ENCODE measurements at places on chromosomes 5 and 9.
A peak's percentile ranks its signal among the peaks of the same experiment; 100 is the strongest.

- no peak for DNase-seq
Measured at GRCh38 chr9:137492464-137493363, 33.6 kb upstream of the NSMF start.

DNA sequence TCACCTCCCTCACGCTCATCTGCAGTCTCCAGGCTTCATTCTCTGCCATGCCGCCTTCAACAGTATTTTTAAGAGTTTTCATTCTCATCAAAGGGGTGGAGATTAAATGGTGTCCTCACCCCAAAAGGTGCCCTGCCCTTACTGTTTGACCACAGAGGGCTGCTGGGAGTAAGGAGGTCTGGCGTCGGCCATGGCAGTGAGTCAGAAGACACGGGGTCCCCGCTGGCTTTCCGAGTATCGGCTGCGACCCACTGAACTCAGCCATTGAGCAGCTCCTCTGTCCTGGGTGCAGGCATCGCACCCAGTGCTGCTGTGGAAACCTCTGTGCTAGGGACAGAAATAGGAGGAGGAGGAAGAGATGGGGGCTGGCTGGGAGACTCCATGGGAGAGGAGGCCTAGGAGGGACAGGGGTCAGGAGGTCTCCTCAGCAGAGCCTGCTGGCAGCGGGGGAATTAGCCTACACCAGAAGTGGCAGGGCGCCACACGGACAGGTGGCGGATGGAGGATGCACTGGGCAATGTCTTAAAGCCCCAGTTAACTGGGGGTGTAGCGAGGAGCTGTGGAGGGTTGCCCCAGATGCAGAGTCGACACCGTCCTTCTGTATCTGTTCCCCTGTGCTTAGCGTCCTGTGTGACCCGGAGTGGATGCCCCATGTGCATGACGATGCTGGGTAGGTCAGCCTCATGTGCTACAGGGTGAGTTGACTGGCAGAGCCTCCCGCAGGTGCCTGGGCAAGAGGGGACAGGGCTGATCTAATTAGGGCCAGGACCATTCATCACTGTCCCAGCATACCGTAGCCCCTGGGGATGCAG lies 15.4 kb upstream of the PLEKHG4B start:
- DNase-seq = no peak

GRCh38 chr5:40274568-40274967 lies 405.1 kb upstream of the PTGER4 start:
- DNase-seq = no peak

DNA sequence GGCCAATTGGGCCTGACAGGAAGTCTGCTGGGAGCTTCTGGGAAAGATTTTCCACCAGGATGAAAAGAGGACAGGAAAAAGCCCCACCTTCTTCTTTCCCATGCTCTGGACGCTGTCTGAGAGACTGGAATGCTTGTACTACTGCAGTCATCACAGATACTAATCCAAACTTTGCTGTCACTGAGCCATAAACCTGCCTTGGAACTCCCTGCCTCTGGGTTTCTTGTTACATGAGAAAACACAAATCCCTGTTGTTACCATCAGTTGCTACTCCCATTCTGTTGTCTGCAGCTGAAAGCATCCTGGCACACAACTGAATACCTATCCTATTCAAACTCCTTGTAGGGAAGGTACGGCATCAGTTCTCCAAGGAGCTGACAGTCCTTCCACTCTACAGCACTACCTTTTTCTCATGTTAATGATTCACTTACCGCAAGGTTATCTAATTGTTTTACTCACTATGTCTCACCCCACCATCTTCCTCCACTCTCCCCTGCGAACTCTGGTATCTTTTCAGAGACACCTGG lies 167.5 kb downstream of the CDK5RAP2 start:
- DNase-seq = no peak

DNA sequence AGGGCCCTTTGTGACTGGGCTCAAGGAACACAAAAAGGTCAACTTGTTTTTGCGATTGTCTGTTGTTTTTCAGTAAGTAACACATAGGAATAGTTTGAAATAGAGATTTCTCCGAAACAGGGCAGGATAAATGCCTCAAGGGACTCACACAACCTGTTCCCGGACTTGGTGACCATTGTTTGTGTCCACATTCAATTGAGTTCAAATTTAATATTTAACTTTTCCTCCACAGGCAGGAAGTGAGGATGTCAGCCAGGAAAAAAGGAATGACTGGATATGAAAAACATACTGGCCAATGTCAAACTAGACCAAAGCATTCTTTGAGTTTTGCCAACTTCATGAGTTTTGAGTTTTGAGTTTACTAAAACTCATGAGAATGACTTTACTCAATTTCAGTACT lies 72.7 kb downstream of the SPATA31C2 start:
- no peak for DNase-seq

- DNase-seq = peak; percentile 79
Measured at GRCh38 chr9:112097712-112098688, 77.1 kb downstream of the SUSD1 start.

- peak; percentile 34 for DNase-seq
Measured at GRCh38 chr5:67187006-67187715, 9.4 kb downstream of the CD180 start.

GRCh38 chr5:179700401-179700918 lies 1.7 kb downstream of the CANX start:
- DNase-seq = no peak

DNA sequence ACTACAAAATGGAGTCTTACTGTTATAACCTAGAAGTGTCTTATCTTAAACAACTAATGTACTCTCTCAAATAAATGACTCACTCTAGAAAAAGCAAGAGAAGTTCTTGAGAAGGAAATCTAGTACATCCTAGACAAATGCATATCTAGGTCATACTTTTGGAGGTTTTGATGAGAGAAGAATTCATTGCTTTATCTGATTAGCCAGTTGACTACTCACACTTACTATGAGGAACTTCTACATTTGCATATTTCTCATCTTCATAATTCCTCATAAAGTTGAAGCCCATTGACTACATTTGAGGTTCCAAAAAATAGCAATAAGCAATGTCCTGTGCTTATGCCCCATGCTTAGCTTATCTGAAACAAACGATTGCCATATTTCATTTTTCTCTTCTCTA lies 2.8 kb downstream of the JAKMIP2 start:
- no peak for DNase-seq

- no peak for DNase-seq
Measured at GRCh38 chr5:80579050-80579449, 9.0 kb upstream of the ANKRD34B start.

- DNase-seq = no peak
Measured at GRCh38 chr5:119218830-119219782, 136.7 kb upstream of the TNFAIP8 start.

GRCh38 chr9:134174526-134175290 lies 10.3 kb upstream of the RNU6ATAC start:
- DNase-seq = no peak

DNA sequence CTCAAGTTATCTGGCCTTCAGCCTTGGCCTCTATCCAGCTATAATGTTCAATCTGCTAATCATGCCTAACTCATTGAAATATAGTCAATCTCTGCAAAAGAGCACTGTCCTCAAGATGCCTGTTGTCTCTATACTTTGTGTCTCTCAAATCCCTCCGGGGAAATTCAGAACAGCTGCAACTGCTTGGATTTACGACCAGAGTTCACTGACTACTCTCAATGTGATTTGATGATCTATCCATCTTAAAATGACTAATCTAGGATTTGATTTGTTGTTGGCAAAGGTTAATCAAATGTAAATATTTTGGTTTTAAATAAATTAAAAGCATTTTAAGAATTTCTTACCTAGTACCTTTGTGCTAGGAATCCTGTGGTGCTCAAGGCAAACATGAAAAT lies 40.9 kb downstream of the SVEP1 start:
- no peak for DNase-seq

- DNase-seq = no peak
Measured at GRCh38 chr9:82254646-82255367, 266.2 kb downstream of the SPATA31D1 start.

GRCh38 chr5:179313849-179314521 lies 31.3 kb downstream of the ADAMTS2 start:
- no peak for DNase-seq

GRCh38 chr5:31496891-31497290 lies 35.0 kb downstream of the DROSHA start:
- no peak for DNase-seq

DNA sequence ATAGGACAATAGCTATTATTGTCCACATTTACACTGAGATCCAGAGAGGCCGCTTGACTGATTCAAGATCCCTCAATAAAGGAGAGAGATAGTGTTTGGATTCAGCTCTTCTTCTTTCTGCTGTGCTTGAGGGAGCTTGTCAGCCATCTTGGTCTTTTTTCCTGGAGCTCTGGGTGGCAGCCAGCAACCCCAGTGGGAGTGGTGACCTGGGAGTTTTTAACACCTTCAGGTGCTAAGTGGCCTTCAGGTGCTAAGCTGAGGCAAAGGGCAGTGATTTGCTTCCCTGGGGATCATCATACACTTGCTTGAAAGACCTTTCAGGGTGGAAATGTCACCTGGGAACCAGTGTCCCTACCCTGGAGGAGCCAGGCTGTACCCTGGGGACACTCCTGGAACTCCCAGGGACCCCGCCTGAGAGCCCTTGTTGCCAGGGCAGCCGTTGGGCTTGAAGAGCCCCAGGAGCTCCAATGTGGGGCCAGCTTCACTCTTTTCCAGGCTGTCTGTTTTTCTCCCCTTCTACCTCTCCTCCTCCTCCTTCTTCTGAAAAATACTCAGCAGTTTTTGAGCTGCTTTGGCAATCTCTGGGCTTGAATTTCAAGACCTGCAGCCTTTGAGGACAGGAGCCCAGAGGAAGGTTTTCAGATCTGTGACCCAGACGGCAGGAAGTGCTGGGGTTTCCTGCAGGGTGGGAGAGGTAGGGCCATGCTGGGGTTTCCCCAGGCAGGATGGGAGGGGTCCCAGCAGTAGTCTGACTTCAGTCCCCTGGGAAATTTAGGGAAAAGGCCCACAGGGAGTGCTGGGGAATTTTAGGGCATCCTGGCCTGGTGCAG lies 59.7 kb downstream of the FGF18 start:
- DNase-seq = no peak

- DNase-seq = no peak
Measured at GRCh38 chr9:97873882-97874281, 20.9 kb downstream of the FOXE1 start.

DNA sequence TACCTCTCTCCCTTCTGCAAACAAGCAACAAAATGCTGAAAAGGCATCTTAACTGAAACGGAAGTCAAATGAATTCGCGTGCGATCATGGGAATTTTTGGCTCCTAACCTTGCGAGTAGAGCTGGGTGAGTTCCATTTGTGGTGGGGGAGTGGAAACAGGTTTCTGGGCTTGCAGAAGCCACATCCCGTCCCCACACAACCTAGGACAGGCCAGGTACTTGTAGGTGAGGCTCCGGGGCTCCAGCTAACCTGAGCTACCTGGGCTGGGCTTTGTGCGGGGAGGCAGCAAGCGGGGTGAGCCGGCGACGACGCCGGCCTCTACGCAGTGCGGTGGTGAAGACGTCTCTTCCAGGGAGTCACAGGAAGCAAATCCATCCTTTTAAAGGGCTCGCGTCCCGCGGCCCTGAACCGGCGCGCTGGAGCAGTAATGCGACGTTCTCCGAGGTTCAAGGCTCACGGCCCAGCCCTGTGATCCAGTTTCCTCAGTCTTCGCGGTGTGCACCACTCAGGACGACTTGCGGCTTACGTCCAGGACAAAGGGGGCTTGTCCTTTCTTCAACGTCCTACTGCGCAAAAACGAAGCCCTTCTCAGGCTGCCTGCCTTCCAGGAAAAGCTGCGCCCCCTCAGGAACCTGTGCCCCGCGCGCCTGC lies 567 bp upstream of the SPIN1 start:
- peak; percentile 49 for DNase-seq

DNA sequence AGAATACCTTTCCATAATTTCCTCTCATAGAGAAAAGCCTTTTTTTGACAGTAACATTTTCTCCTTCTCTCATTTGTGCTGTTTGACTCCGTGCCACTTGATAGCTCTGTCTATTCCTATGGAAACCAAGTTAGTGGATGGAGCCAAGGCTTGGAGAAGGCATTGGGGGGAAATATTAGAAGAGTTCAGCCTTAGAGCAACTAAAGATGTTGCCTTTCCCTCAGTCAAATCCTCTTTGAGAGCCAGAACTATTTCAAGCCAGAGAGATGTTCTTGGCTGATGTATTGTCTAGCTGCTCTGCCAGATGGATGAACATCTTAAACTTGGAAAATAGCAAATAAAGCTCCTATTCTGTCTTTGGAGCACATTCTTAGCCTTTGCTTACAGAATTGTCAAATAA lies 112.4 kb downstream of the INVS start:
- DNase-seq = no peak

DNA sequence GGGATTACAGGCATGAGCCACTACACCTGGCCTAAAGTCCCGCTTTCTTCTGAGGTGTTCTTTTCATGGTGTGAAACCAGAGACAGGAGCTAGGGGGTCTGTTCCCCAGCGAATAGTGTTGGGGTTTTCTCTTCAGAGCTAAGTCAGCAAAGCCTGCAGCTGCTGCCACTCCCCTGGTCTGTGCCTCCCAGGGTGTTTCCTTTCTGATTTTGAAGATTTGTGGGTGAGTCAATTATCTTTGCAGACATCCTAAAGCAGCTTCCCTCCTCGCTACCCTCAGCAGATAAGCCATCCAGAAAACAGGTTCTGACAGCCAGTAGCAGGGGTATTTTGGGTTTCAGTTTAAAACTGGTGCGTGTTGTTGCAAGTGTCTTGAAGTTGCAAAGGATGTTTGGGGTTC lies 72.0 kb upstream of the IQGAP2 start:
- DNase-seq = peak; percentile 58

DNA sequence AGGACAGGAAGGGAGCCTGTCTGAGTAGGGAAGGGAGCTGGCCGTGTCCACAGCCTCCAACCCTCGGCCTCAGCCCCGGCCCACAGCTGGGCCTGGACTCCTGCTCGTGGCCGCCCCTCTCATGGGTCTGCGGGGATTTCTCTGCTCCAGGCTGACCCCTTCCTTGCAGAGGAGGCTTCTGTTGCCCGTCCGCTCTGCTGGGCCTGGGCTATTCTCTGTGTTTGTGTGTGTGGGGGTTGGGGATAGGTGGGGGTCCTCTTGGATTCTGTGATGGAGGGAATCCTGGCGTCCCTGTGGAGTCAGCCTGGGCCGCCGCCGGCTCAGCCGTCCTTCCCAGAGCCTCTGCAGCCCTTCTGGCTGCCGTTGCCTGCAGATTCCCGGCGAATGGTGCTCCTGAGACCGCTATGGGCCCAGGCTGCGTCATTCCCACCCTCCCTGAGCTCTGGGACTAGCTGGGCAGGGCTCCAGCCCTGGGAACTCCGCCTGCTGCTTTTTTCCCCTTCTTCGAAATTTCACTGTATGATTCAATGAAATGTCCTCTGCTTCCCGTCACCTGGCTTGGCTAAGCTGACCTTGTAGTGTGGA lies 64.2 kb downstream of the FGF18 start:
- no peak for DNase-seq

DNA sequence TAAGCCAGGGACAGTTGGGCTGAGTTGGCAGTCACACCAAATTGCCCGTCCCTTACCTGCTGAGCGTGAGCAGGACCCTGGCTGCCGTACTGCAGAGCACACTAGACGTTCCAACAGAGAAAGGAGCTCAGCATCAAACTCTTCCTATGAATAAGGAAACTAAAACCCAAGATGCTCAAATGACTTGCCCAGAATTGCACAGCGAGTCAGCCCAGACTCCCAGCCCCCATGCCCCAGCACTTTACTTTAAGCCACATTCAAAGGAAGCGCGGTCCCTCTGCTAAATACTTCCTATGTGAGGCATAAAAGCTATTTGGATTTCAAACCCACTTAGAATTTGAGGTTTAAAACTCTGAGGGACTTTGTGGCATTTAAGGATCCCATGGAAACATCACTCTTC lies 23.9 kb downstream of the PAX5 start:
- DNase-seq = no peak

Data from CD4-positive, alpha-beta T cell treated with Interleukin-6 for 4 hours (primary cell).